ENCODE measurements at places on chromosomes 2 and 18.

DNA sequence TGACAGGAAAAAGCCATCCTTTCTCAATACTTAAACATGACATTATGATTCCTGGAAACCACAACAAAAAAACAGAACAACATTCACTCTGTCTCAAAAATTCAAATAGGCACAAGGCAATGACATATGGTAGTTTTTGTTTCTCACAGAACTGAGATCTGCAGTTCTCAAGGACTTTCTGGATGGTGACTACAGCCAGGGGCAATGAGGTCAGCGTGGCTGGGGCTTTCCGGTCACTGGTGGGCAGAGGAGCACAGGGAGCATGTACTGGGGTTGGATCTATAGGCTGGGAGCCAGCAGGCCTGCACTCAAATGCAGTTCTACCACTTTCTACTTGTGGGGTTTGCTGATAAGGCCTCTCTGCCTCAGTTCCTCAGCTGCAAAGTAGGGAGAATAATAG, 72.0 kb downstream of the CTAGE1 start:
- DNase-seq = no peak

- DNase-seq = no peak
These were observed 253.3 kb upstream of the OSR1 start for GRCh38 chr2:19611491-19612332.

DNA sequence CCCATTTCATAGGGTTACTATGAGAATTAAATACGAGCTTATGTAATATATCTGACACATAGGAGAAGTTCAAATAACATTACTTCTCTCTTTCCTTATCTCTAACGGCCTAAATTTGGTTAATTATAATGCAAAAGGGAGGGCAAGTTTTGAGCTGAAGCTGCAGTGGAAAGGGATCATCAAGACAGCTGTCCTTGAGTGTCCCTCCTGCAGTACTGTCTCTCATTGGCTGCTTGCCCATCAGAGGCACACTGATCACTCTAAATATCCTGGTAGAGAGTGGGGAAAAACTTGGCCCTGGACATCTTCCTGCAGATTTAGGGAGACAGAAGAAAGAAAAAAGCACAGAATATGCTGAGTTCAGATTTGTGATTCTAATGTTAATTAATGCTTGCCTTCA, 186.0 kb downstream of the CAMKMT start:
- no peak for DNase-seq

DNA sequence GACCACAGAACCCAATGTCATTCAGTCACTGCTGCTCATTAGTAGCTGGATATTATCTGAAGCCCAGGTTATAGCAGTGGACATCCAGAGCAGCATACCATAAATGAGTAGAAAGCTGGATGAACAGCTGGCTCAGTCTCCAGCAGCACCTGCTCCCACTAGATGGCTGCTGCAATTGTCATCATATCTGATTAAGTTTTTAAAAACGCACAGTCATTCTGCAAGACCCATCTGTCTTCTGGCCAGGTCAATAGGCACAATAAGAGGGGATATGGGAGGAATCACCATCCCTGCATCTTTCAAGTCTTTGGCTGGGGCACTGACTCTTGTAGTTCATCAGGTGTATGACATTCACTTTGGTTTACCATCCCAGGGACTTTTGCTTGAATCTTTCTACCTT, 55.1 kb upstream of the XDH start:
- no peak for DNase-seq

All from NCI-H748 treated with DMSO at 0.1 percent for 48 hours (cell line).